NCI-H1436 (cell line): ENCODE measurements at places on chromosomes 1 and 21.

DNA sequence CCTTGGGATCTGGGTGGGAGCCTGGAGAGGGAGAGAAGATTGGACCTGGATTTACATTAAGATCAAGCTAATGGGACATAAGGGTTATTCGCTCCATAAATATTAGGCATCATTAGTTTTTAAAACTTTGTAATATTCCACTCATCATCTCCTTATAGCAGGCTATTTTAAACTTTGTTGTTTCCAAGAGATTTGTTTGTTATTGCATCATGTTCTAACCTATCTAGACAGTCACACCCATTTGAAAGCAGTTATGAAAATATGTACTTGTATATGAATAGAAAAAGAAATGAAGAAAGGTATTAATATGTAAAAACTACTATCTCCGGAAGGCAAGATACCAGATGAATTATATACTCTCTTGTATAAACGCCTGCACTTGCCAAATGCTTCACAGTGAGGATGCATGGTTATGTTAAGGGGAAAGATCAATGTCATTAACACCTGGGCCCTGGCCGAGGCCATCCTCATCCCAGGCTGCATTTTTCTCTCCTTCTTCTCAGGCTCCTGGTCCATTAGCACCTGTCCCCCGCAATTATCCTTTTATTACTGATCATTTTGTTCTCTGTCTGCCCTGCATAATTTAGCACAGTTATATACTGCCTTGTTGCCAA, 468.2 kb downstream of the MATN1 start:
- DNase-seq: no peak

DNA sequence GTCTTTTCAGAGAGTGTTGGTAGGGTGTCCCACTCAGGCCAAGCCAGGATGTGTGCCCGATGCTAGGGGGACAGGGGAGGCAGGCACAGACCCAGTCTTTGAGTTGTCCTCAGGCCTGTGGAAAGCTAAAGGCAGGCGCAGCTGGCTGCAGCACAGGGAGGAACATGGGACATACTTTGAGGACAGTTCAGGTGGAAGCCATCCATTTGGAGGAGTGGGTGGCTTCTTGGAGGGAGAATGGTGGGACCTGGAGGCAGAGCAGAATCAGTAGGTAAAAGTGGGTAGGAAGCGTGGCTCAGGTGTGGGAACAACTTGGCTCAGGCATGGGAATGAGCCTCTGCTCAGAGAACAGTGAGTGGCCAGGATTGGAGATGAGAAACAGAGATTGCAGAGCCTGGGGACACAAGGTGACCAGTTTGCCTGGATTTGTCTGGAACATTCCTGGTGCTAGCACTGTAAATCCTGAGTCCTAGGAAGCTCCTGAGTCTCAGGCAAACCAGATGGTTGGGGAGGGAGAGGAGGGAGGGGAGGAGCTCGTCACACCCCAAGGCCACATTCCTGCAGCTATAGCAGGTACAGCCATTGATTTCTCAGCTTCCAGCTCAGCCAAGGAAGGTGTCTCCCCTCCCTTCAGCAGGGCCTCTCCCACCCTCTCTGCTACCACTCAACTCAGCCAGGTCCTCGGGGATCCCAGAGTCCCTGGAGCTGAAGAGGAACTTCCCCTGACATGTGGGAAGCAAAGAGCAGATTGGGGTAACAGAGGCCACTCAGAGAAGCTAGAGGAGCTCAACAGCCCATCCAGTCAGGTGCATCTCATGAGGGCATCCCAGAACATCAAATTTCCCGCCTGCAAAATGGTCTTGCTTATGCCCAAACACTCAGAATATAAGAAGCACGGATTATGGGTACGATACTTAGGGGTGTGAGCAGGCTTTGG, 65.2 kb upstream of the TINAGL1 start:
- DNase-seq: no peak

DNA sequence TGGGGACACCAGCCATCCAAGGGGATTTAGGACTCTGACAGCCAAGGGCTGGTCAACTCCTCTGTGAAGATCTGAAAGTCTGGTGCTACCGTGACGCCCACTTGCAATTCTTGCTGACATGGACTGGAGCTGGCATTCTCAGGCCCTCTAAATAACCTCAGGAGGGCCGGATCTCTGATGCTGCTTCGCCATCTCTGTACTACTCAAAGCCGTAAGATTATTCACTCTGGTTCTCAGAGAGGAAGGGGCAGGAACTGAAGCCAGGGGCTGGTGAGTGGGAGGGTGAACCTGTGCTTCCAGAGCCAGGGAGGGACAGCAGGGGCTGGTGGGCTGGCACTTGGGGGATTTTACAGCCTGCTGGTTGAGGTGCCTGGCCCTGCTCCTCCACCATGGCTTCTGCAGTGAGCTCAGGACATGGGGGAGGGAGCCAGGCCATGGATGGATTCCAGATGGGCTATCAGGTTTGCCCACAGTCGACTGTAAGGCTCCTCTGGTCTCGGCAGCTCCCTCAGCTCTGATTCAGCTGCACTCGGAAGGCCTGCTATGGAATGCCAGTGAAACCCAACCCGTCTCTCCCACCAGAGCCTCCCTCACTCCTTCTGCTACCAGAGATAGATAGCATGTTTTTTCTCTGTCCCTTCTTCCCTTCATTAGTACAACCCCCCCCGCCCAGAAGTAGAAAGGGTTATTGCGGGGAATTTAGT, 84.5 kb downstream of the PLXNA2 start:
- DNase-seq: no peak

DNA sequence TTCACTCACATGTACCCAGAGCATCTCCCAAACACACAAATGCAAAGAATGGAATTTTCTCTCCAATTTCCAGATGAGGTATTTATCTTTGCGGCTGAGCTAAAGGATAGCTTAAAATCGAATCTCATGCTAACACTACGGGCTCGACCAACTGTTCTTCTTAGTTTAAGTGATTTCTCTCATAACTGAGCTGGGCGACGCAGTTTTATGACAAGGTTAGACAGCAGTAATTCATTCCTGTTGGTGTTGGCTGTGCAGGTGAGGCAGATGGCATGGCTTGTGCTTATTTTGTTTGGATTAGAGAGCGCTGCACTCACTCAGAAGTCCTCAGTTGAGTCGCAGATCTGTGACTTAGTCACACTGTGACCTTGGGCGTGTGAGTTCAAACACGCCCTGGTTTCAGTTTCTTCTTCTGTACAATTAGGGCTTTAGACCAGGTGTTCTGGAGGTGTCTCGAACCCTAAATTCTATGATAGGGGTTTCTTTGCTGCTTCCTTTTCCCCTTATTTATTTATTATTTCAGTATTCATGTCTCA, 41.5 kb upstream of the MRPS6 start:
- no peak for DNase-seq

DNA sequence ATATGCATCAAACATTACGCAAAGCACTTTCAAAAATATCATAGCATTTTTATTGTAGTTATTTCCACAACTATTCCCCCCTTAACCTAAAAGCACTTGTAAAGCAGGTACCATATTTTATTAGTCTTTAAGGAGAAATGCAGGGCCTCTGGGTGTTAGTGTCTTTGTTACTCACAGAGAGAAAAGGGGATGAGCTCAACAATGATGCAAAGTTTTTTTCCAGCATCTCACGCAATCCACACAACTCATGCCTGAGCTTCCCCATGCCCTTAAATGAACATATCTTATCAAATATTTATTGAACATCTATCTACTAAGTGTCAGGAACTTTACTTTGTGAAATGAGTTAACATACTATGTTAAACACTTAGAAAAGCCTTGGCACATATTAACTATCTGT, 50.6 kb downstream of the BEND5 start:
- no peak for DNase-seq
